Stromal cell of bone marrow (primary cell): ENCODE measurements at places on chromosomes 1 and 21.

DNA sequence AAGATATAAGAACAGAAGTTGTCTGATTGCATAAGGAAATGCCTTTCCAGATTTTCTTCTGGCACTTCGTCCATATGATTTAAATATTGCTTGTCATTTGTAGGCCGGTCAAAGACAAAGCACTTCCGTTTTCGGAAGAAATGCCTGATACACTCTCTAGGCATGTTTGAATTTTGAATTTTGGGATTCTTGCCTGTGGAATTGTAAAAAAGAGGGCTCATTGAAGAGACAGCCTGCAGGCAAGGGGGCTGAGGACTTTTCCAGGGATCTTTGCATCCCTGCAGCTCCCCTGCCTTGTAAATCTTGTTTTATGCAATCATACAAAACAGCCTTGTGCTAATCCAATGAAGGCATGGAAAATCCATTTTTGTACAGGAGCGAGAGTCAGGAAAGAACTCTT lies 7.4 kb downstream of the GBP4 start:
- no peak for DNase-seq

GRCh38 chr1:116680752-116681151 lies 13.2 kb upstream of the IGSF3 start:
- no peak for DNase-seq

DNA sequence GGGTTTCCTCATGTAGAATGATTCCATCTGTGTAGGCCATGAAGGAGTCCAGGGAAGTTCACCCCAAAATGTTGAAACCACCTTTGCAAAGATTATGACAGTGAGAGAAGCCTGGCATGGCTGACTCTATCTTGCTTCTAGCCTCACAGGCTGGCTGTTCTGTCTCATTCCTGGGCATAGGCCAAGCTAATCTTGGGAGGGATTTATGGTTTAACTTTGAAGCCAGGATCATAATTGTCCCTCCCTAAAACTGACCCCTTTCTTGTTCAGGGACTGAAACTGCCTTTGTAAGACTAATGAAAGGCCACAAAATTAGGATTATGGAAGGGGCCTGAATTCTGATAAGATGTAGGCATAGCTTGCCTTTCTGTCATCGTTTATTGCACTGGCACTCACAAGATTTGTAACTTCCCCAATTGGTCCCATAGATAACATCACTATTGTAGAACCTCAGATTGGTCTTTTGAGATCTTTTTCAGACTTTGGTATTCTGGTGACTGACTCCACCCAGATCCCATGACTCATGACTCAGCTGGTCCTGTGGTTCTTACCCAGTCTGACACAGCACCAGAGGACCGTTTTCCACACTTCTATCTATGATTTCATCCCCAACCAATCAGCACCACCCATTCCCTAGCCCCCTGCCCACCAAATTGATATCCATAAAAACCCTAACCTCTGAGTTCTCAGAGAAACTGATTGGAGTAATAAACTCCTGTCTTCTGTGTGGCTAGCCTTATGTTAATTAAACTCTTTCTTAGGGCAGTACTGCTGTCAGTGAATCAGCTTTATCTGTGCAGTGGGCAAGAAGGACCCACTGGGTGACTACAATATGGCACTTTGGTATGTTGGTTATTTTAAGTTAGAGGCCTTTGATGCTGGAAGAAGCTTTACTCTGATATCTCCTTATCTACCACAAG lies 13.6 kb upstream of the LAMTOR5 start:
- peak; percentile 72 for DNase-seq

DNA sequence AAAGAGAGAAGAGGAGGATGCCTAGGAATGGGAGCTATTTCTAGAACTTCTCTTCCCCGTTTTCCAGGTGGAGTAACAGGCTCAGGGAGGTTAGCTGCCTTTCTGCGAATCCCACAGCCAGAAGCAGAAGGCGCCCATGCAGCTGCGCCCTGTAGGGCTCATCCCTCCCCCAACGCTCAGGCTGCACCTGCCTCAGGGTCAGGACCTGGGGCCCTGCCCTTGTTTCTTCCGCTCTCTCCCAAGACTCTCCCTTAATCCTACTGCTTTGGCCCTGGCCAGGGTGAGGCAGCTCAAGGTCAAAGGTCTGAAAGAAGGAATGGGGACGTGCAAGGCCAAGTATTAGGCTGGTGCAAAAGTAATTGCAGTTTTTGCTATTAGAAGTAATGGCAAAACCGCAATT lies 30.5 kb upstream of the PADI2 start:
- DNase-seq = no peak

DNA sequence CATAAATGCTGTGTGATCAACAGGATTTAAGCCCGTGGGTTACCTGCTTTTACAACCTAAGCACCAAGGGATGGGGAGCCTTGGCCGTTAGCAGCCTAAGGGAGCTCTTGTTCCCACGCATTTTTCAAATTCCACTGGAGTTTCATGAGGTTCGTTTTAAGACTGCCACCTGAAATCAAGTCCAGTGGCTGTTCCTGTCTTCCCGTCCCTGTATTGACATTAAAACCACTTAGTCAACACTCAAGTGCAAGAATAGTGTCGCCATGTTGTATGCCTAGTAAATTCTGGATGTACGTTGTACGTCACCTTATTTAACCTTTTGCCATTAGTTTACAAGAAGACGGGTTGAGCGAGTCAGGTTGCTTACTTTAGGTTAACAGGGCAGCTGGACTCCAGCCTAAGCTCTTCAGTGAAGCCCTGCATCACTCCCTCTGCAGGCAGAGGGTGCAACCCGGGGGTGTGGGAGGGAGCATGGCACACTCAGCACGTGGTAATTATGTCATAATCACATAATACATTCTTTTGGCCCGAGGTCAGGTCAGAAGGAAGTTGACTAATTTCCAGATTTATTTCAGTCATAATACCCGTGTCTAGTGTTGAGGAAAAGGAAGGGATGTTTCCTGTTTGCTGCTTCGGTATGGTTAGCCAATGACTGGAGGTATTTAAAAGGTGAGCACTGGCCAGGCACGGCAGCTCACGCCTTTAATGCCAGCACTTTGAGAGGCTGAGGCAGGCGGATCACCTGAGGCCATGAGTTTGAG lies 42.5 kb downstream of the CNST start:
- DNase-seq = peak; percentile 61

DNA sequence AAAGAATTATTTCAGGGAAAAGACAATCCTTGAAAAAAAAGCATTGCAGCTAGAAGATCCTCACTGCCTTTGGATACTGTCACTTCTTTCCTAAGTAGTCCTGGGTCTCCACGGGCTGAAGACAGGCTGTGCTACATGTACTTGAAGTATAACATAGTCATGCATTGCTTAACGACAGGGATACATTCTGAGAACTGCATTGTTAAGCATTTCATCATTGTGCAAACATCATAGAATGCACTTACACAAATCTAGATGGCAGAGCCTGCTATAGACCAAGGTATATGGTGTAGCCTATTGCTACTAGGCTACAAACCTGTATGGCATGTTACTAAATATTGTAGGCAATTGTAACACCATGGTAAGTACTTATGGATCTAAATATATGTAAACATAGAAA lies 54.0 kb downstream of the KIAA0040 start:
- no peak for DNase-seq

GRCh38 chr1:198088360-198089071 lies 68.3 kb upstream of the NEK7 start:
- peak; percentile 51 for DNase-seq

- DNase-seq = no peak
Measured at GRCh38 chr1:185010361-185010760, 35.0 kb upstream of the RNF2 start.
